ENCODE measurements at places on chromosomes 16 and 17. TPM values are rescaled to one million over a fixed set of nuclear protein-coding genes. Genes with fewer than 3 reads are reported as not detected.

Gene RAD51D
- 16.9 TPM for total RNA-seq

Gene RSAD1
- 15.8 TPM for total RNA-seq

Gene SGF29
- total RNA-seq: 20.2 TPM

Gene TBC1D28
- total RNA-seq: not detected

Gene P2RX1
- 5.1 TPM for total RNA-seq

Gene CHST4
- not detected for total RNA-seq

Gene FAAP100
- total RNA-seq: 26.0 TPM

Gene FHOD1
- 15.8 TPM for total RNA-seq

DNA sequence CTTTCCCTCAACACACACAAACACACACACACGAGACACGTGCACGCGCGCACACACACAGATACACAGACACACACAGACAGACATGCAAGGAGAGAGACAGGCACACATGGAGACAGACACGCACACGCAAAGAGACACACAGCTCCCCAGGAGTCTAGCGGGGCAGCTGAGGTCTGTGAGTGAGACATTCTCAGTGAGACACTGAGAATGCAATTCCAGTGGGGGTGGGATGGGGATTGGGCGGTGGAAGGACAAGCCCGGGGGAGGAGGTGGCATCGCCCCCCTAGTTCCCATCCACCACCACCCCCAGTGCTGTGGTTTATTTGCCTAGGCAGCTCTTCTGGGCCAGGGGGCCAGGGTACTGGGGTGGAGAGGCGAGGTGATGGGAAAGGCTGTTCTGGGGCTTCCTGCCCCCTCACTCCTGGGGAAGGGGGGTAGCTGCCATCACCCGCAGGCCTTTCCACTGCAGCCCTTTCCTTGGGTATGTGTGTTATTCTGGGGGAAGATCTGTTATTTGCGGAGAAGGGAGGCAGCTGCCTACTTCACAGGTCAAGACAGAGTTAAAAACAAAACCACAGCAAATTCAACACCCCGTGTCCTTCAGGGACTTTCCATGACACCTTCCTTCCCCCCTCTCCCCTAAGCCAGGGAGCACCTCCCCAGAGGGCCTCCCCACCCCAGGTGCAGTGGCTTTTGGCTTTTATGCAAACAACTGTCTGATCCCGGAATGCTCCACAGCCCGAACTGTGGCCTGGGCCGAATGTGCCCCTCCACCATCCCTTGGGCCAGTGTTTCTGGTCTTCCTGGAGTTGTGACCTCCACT lies 18.0 kb downstream of the GRB7 start:
- DNase-seq: no peak

DNA sequence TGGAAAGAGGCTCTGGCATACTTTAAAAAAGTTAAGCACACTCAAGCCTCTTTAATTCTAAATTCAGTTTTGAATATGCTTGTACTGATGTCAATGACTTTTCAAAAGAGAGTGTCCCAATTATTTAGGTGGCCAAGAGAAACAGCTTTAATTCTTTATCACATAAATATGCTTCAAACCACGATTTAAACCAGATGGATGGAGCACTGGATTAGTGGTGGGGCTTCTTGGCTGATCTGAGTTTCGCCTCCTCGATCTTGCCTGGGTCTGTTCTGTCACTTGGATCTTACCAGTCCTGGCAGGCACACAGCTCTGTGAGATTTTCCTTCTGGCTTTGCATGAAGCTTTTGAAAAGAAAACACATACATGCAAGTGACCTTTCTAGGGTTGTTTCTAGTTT lies 467.8 kb downstream of the MAF start:
- DNase-seq: no peak

- DNase-seq: peak; percentile 60
These were observed 15.0 kb upstream of the C17orf58 start for GRCh38 chr17:68011199-68011665.

GRCh38 chr16:56211435-56211981 lies 20.2 kb downstream of the GNAO1 start:
- no peak for DNase-seq

DNA sequence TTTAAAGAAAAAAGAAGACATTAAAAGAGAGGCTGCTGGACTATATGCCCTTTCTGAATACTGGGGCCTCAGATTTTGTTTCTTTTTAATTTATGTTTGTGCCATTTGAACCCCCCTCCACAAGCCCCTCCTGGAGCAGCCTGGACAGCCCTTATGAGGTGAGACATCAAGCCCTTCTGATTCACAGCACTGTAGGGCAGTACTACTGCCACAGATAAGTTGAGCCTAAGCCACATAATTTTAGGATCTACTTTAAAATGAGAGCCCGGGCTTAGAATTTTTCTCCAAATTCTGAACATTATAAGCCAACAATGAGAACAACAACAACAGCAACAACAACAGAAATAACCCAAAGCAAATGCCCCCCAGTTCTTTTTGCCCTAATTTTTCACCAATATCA lies 256.9 kb upstream of the SALL1 start:
- DNase-seq: no peak

DNA sequence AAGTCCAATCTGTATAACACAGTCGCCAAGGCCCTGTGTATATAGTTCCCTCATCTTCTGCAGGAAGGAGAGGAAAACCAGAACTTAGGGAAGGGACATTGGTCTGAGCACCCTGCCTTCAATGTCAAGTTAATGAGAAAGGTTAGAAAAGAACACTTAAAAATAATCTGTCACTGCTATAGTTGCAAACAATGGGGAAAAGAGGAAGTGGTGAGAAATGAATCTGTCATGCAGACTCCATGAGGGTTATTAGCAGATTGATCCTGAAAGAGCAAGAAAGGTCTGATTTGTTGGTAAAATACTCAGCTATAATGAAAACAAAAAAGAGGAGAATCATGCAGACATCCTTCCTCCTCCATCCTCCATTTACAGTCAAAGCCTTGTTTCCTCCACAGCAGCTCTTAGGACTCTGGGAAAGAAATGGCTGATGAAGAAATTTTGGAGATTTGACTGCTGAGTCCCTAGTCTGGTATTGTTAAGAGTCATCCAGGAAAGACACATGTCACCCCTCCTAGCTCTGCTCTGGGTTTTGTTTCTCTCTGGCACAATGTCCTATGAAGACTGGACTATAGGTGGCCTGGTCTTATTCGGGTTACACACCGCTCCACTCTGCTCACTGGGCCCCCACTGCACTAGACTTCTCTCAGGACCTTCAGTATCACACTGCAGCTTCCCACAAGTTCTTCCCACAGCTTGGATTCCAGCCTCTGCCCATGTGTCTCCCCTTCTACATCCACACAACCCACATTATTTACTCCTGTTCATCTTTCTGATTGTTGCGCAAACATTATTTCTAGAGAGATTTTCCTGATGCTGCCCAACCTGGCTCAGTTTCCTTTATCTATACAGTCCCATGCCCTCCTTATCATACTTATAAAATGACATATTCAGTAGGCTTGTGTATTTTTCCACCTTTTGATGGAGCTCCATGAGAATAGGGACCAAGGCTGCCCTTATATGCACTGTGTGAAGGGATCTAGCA lies 56.5 kb upstream of the XYLT1 start:
- no peak for DNase-seq

GRCh38 chr17:61907361-61907760 lies 20.4 kb downstream of the INTS2 start:
- DNase-seq: no peak

- DNase-seq: no peak
These were observed 229.5 kb downstream of the PRKCA start for GRCh38 chr17:66531851-66532295.

GRCh38 chr17:78544881-78545755 lies 32.1 kb downstream of the DNAH17 start:
- no peak for DNase-seq

- peak; percentile 76 for DNase-seq
These were observed at the start of gene PLD6 for GRCh38 chr17:17206124-17206912. Gene PLD6 (minus strand): TSS chr17:17206333. CDS start chr17:17206286, 47 bp downstream.

- no peak for DNase-seq
These were observed 1637.5 kb upstream of the GOT2 start for GRCh38 chr16:60371591-60371990.

DNA sequence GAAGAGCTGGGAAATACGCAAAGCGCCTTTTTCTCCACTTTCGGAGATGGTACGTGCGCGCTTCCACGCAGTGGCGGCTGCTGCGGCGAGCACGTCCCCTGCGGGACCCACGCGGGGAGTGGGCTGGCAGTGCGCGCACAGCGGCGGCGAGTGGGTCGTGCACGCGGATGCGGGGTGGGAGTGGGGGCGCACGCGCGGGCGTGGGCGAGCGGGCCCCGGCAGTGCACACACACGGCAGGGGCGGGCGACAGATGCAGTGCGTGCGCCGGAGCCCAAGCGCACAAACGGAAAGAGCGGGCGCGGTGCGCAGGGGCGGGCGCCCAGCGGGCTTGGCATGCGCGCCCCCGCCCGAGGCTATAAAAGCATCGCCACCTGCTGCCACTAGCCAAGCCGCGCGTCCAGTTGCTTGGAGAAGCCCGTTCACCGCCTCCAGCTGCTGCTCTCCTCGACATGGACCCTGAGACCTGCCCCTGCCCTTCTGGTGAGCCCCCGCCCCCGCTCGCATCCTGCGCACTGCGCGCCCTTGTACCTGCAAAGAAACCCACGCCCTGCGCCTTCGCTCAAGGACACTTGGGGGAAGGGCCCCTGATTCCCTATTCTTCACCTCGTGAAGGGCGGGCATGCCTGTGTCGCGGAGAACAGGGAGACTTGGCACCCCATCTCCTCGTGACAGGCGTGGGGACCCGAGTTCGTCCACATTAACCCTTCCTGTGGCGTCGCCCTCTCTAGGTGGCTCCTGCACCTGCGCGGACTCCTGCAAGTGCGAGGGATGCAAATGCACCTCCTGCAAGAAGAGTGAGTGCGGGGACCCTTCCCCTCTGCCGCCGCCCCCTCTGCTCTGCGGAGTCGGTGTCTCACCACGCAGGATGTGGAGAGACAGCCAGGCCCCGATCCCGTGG lies at the start of gene MT3:
Gene MT3, plus strand, starts transcription at position 388 of the 899 bp plus-strand sequence. Its CDS starts 63 bp downstream, at position 451.
- no peak for DNase-seq

- DNase-seq: no peak
These were observed 131.4 kb downstream of the CA10 start for GRCh38 chr17:52027081-52027480.

- DNase-seq: peak; percentile 57
These were observed 15.3 kb upstream of the TNS4 start for GRCh38 chr17:40516581-40517285.

DNA sequence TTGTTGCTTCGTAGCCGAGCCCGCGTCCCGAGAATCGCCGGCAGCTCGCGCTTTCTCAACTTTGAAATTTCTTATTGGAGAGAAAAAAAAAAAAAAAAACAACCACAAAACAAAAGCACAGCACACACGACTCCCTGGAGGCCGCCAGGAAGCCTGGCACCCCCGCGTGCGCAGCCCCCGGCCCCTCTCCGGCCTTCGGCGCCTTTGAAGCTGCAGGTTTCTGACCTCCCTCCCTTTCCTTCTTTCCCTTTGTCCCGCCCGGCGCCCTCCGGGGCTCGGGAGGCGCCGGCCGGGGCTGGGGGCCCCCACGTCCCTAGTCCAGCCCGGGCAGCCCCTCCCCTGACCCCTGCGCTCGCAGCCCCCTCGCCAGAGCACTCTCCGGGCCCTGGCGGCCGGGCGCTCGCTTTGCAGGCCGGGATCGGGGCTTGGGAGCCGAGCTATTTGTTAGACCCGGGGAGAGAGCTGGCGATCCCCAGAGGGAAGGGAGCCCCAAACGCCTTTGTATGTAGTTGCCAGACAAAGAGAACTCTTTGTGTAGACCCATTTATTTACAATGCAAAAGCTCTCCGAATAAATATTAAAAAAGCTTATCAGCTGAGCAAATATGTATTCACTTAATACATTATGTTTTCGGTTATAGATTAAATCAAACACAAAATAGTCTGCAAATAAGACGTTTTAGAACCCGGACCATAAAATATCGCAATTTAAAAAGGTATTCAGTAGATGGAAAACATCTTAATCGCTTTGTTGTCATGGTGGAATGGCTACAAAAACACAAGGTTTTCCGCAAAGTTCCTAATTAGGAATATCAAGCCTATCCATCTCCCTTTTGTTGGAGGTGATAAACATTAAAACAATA lies 2.3 kb downstream of the BAHCC1 start:
- DNase-seq: peak; percentile 78

- no peak for DNase-seq
These were observed 446.1 kb downstream of the SOX9 start for GRCh38 chr17:72566671-72567484.

- DNase-seq: no peak
These were observed 57.0 kb upstream of the CLEC19A start for GRCh38 chr16:19228575-19228974.

DNA sequence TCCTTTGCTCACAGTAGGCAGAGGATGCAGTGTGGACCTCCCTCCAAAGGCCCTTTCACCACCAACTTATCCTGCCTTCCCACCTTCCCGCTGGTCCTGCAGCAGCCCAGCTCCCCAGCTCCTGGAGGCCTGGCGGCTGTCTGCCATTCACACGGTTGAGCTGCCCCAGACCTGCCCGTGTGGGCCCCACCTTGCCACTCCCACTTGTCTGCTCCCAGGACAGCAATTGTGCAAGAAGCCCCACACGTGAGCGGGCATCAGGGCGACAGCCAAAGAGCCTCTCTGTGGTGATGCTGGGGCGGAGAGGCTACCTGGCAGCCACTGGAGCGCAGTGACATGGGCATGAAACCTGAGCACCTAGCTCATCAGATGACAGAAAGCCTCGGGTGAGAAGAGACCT lies 248.6 kb upstream of the MAF start:
- DNase-seq: no peak

GRCh38 chr16:68227850-68228553 lies 7.9 kb downstream of the ESRP2 start:
- no peak for DNase-seq
